ENCODE measurements at places on chromosomes 7 and 10.

GRCh38 chr7:13117592-13117991 is 430.2 kb downstream of the ARL4A start:
- no peak for DNase-seq

GRCh38 chr7:64999165-65000004 is 7.1 kb downstream of the ERV3-1 start:
- no peak for DNase-seq

DNA sequence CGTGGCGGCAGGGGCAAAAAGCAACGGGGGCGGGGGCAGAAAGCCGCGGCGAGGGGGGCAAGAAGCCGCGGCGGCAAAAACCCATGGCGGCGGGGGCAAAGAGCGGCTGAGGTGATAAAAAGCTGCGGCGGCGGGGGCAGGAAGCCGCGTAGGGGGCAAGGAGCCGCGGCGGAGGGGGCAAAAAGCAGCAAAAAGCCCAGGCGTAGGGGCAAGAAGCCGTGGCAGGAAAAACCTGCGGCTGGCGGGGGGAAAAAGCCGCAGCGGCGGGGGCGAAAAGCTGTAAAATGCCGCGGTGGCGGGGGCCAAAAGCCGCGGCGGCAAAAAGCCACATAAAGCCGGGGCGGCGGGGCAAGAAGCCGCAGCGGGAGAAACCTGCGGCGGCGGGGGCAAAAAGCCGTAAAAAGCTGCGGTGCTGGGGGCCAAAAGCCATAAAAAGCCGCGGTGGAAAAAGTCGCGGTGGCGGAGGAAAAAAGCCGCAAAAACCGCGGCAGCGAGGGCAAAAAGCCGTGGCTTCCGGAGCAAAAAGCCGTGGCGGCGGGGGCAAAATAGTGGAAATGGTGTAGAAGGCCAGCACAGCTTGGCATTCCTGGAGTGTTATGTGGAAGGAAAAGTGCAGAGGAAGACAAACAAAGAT is 487.8 kb downstream of the ZNF33B start:
- DNase-seq: no peak

DNA sequence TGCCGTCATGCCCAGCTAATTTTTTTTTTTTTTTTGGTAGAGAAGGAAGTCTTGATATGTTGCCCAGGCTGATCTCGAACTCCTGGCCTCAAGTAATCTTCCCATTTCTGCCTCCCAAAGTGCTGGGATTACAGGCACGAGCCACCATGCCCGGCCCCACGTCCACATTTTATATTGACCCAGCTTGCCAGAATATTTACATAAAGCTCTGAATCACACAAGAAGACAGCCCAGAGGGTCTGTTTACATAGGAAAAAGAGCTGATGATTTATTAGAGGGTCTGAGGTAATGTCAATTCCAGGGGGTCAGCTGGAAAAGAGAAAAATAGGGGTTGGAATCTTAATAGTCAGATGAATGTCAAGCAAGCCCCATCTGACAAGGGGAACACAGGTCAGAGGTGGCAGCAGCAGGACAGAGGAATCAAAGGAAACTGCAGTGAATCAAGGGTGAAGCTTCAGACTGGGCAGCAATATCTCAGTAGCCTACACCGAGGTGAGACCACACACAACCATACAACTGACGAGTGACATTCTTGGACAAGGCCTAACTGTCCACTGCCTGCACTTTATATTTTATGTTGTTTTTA is 15.8 kb upstream of the SLF2 start:
- no peak for DNase-seq

GRCh38 chr10:86340176-86340990 is 26.2 kb downstream of the GRID1 start:
- DNase-seq: peak; percentile 53

DNA sequence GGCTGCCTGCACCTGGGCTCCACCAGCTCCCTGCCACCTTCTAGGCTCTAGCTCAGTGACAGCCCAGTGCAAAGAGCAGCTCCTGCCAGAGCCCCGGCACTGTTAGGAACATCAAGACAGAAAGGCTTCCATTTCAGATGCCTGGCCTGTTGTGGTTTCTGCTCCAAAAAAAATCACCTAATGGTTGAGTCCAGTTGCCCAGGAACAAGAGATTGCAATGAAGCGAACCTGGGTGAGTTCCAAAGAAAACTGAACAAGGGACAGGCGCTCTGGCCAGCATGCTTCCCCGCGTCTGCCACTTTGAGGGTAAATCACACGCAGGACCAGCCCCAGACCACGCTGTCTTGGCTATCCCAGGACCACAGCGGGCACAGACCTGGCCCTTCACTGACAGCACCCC is 47.0 kb upstream of the RASGEF1A start:
- DNase-seq: no peak

GRCh38 chr10:125531465-125531864 is 151.5 kb downstream of the TEX36 start:
- no peak for DNase-seq

GRCh38 chr10:4057725-4058513 is 272.9 kb upstream of the KLF6 start:
- no peak for DNase-seq

DNA sequence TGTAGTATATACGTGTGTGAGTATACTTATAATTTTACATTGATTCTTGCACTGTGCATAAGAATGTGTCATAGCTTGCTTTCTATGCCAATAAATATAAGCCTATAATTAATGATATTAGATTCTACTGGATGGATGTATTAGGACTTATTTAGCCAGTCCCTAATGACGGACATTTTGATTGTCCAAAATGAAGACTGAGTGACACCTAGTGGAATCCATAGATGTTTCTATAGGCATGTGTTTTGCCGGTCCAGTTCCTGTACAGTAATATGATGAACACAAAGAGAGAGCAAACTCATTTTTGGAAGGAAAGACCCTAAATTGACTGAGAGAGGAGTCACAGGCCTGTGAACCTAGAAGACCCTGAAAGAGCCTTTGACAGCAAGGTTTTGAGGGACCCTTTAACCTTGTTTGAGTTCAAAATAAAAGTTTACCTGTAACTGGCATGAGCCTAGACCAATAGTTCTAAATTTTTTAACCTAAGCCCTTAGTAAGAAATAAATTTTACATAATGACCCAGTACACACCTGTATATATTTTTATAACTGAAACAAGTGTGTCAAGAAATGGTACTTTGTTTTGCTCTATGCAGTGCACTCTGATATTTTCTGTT is 42.4 kb upstream of the AGBL3 start:
- no peak for DNase-seq

GRCh38 chr10:21048068-21048467 is 151.0 kb upstream of the NEBL start:
- no peak for DNase-seq

DNA sequence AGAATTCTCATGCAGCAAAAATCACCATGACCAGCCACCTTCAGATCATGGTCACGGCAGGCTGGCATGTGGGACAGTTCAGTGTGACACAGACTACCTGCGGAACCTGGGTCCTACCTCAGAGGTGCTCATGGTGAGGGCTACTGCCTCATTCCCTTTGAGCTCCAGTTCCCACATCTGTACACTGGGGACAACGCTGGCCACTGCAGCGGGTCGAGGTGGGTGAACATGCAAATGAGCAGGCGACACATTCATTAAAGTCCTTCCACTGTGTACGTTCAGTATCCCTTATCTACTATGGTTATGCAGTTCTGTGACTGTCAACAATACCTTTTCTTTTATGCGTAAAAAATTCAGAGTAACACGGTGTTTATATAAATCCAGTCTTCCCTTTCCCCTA is 218.7 kb upstream of the AOAH start:
- no peak for DNase-seq

- no peak for DNase-seq
These were observed 37.4 kb downstream of the WIPF3 start for GRCh38 chr7:29843726-29844125.

DNA sequence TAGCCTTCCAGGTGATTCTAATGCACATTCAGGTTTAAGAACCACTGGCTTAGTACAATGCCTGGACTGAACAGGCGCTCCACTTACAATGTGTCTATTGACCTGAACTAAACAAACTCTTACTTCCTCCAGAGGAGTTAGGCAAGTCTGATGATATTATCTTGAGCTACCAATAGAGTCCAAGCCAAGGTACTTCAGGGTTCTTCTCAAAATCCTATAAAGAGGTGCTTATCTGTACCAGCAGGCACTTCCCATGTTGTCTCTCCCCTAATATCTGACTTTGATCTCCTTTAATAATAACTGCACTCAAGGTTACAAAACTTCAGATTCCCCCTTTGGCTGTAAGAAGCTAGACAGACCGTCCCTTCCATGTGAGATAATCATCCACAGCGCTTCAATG is 157.0 kb upstream of the SVIL start:
- DNase-seq: no peak

DNA sequence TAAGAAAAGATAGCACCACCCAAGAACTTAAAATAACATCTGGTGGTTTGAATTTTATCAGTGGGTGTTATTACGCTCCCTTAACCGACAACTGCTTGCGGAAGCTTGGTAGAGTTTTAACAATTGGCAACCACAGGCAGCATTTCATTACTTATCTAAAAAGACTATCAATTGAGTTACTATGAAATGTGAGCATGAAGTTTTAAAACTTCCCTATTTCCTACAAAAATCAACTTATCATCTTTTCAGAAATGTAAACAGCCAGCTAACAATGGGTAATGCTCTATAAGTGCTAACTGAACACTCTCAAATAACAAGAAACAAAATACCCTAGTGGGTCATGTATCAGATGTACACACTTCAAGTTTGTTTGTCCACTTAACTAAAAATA is 68.8 kb downstream of the OSBPL3 start:
- DNase-seq: no peak

DNA sequence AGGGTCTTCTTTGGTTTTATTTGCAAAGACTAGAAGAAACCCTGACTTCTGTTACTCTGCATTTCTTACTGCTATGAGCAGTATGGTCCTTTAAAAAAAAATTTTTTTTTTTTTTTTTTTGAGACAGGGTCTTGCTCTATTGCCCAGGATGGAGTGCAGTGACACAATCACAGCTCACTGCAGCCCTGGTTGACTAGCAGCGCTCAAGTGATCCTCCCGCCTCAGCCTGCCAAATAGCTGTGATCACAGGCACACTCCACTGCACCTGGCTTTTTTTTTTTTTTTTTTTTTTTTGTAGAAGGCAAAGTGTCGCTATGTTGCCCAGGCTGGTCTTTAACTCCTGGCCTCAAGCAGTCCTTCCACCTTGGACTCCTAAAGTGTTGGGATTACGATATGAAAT is 17.4 kb downstream of the CNNM2 start:
- DNase-seq: no peak

GRCh38 chr7:33091111-33091531 is 18.1 kb downstream of the RP9 start:
- DNase-seq: no peak

DNA sequence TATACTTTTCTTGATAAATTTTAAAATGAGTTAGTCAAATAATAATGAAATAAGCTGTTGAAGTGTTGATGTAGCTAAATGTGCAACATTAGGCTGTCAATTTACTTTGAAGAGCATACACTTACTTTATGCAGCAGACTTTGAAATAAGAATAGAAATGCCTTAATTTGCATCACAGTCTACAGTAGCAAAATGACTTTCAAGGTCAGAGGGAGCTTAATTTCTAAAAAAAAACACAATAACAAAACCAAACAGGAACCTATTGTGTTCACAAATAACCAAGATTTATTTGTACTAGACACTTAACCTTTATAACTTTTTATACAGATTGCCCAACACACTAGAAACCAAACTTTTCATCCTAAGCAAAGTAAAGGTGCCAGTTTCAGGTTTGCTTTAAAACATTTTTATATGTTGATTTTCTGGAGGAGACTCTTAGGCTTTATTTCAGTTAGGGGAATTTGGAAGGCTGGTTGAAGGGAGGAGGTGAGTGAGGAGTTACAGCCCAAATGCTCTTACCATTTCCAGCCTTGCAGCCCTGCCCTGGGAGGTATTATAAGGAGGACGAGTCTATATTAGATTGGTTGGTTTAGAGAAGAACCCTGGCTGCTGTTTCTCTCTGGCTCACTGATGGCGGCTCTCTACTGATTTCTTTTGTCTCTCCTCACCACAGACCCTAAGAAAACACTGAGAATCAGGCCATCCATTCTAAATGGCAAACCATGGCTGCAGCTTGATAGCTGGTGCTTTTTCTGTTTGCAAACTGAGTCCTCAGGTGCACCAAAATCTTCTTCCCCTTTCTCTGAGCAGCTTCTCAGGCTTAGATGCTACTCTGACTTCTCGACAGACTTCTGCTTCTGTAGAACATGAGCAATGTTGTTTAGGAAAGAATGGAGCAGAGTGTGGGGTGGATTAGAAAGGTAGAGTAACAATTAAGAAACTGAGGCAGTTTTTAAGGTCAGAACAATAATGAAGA is 55.2 kb upstream of the RPA3 start:
- DNase-seq: no peak

DNA sequence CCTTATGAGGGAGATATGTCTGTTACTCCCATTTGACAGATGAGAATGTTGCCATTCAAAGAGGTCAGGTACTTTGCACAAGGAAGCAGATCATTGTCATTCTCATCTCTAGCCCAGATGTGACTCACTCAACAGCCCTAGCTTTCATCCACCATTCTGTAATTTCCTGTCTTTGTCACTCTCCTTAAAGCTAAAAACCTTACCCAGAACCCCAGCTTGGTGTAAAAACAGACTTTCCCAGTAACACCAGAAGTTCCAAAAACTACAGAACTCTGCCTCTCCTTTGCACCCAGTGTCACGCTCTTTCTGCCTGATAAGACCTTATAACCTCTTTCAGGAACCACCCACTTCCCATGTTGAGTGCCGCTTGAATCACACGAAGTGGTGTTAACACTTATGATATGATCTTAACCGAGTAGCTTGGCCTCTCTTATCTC is 89.1 kb upstream of the SP4 start:
- DNase-seq: no peak

DNA sequence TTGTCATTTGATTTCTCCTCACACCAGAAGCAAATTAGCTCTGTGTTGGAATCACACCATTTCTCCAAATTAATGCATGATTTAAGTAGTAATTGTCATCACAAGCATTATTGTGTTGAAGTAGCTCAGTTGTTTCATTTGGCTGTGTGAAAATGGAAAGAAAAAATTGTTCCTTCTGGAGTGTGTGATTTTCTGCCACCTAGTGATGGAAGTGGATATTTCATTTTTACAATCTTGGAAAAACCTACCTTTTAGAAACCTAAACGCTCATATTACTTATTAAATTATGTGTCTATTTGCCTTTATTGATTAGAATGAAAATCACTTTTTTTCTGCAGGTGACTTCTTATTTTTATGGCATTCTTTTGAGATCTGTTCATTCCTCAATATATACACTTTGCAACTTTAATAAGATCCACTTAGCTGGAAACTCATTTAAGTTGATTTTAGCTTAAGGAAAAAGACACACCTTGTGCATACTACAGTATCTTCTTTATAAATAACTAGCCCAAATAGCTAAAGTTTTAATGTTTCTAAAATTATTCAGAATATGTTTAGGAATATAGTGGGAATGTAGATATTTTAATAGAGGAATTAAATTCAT is 50.0 kb downstream of the SRI start:
- DNase-seq: no peak

DNA sequence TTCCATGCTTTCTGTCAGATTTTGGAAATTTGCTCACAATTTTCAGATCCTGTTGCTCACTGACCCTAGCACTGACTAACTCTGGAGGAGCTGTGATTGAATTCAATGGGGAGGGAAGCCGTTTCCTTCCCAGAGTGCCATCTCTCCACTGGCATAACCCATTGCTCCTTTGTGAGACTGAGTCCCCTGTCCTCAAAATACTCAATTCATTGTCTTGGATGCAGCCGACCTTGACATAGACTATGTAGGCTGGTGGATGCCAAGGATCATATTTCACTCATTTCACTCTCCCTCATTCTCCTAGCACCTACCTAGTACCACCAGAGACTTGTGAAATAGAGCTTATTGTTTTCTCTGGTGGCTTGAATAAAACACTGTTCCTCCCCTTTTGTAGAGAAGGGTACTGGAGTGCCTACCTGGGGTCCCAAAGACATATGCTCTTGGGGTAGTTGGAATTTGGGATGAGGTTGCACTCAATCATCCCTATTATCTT is 511.3 kb upstream of the ZMIZ1 start:
- DNase-seq: no peak
